D341Med (cell line): ENCODE measurements at places on chromosomes 12 and 14.

DNA sequence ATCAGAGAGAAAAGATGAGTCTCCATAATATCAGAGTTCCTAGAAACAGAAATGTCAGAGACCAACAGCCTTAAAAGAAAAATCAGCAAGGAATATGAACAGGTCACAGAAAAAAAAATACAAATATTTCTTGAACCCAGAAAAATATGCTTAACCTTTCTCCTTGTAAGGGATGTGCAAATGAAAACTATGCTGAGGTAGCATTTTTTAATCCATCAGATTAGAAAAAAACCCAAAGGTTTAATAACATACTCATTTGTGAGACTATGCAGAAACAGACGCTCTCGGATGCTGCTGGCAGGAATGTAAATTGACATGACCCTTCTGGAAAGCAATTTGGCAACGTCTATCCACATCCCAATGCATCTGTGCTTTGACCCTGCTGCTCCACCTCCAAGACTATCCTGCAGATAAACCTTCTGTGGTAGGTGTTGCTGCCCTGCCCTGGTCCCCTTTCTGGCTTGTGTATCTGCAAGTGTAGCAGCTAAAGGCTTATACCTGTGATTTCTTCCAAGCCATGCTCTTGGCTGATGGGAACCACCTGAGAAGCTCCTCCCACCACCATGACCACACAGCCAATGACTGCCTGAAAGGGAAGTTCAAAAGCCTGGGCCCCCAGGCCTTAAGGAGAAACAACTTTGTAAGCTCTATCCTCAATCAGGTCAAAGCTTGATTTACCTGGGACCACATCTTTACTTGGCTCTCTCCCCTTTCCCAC is 49.4 kb downstream of the LTBP2 start:
- no peak for DNase-seq

- no peak for DNase-seq
Observed at GRCh38 chr14:70645892-70646291, 4.2 kb downstream of the TTC9 start.

DNA sequence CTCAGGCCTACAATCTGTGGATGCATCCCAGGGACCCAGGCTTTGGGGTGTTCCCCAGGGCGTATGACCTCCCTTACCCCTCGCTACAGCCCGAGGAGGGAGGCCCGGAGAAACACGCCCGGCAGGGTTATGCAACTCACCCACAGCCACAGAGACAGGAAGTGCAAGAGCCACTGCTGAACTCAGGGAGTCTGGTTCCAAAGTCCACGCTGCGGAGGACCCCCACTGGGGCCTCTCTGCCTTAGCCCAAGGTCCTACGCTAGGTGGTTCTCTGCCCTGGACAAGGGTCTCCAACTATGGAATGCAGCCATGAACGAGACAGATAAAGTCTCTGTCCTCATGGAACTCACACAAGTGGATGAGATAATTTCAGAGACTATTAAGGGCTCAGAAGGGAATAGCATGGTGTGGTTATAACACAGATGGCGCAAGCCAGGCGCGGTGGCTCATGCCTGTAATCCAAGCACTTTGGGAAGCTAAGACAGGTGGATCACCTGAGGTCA is 11.3 kb downstream of the SCARB1 start:
- DNase-seq = no peak

DNA sequence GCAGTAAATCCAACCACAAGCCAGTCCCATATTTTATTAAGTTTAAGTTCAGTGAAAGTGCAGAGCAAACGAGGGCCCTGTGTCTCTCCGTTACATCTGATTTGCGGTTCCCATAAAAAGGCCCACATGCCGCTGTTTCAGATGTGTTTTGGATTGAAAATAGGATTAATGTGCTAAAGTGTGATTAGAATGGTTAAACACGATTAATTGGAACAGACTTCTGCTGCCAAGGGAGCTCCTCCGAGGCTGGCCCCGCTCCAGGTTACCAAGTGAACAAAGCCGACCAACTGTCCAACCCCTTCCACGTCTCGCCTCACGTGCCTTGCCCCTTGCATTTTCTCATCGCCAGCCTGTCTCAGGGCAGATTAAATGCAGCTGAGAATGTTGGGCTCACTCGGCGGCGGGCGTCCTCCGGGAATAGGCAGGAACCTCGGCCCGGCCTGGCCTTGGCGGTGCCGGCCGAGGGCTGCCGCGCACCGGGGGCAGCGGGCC is 166.5 kb upstream of the GSC start:
- DNase-seq = peak; percentile 94

DNA sequence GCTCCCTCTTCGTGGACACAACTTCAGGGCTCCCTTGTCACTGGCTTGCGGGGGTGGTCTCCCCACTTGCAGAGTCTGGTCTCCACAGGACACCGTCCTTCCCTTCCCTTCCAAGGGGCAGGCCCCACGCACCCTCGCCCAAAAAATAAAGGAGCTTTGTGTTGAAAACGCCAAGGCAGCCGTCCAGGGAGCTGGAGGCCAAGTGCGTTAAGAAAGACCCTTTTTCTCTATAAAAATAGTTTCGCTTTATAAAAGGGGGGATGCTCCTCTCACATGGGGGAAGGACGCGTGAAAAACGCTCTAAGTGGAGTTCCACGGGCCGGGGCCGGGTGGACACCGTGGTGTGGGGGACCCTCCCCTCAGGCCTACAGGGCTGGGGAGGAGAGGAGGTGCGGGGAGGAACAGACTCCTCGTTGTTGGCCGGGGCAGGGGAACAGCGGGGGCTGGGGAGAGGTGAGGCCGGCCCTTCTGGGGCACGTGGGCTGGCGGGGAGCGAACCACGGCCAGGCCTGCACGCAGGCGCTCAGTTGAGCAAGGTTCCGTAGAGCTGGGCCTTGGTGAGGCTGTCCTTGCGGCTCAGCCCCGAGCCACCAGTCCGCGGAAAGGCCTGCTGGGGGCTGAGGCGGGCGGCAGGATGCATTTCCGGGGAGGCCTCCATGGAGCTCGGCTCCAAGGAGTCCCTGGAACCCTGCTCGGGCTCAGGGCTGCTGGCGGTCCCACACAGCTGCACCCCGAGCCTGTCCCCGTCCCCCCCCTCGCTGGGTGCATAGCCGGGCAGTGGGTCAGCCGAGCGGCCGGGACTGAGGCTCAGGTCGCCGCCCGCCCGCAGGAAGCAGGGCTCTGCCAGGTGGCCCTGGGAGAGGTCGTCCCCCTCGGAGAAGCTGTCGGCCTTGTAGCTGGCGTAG is 49.5 kb downstream of the BEGAIN start:
- no peak for DNase-seq

- DNase-seq = no peak
Observed at GRCh38 chr12:52428121-52428520, 6.0 kb downstream of the KRT75 start.
